Nephron progenitor cell (in vitro differentiated cells): ENCODE measurements at places on chromosomes 5 and 9.

- peak; percentile 66 for DNase-seq
Observed at GRCh38 chr5:9361835-9362234, 184.0 kb downstream of the SEMA5A start.

DNA sequence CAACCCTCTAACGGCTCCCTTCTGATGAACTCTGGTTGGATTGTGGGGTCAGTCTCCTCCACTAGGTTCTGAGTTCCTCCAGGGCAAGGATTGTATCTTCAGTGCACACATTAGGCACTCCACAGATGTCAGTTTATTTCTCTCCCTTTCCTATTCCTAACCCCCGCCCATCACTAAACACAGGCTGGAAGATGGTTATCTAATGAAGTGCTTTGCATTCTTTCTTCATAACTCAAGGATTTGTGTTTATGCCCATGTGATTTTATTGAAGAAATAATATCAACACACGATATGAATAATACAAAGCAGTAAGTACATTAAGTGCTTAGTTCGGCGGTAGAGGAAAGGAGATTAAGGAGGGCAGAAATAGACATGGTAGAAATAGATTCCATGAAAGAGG lies 4.4 kb upstream of the CREBRF start:
- no peak for DNase-seq

GRCh38 chr9:69797675-69798074 lies 22.9 kb upstream of the CFAP95 start:
- no peak for DNase-seq

DNA sequence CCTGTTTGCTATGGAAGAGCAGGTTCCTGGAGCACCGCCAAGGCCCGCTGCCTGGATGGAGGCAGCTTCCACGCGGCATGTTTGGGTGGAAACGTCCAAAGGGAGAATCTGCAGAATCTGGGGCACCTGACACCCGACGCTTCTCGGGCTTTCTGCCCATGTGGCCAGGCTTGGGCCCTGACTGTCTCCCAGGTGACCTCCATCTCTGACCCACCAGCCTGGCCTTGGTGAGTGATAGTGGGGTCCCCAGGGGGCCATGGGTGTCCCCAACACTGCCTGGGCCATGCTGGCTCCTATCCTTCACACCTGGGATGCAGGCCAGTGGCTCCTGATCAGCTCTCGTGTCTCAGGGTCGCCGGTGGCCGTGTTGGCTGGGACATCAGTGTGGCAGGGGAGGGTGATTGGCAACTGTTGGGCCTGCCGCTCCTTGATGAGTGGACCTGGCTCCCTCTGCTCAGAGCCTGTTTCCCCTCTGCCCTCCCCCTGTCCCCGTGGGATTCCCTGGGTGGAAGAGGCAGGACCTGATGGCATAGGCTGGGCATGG lies 34.0 kb downstream of the GLT6D1 start:
- DNase-seq = no peak

DNA sequence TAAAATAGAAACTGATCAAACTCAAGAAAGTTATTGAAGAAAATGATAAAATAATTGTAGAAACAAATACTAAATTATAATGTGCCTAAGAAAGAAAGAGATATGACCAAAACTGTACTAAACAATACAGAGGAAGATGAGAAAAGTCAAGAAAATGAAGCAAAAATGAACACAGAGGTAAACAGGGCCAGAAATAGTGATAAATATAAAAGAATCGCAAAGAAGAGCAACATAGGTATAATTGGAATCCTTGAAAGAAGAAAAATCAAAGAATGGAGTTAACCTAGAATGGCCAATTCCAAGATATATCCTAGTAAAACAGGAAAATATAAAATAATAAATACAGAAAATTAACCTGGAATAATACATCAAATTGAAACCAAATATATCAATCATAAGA lies 69.6 kb downstream of the CSF2 start:
- no peak for DNase-seq

- no peak for DNase-seq
Observed at GRCh38 chr5:96733771-96734500, 71.8 kb downstream of the CAST start.

- no peak for DNase-seq
Observed at GRCh38 chr9:115681585-115681984, 472.0 kb upstream of the PAPPA start.

DNA sequence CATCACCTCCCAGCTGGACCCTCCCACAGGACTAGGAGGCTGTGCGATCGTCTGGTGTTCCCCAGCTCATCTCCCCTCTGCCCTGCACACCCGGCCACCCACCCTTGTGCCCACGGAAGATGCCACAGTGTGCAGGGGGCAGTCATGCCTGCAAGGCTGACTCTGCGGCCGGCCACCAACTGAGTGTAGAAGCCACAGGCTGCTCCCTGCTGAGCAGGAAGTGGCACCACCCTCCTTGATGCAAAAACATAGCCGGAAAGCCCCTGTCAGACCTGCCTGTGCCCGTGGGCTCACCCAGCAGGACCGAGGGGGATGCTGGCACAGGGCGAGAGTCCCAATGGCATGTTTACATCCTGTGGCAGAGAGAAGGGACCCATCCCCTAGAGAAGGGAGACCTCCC lies 40.3 kb upstream of the SLC12A7 start:
- DNase-seq = no peak

GRCh38 chr9:125241863-125242739 lies 958 bp upstream of the HSPA5 start:
- DNase-seq = no peak

- no peak for DNase-seq
Observed at GRCh38 chr9:110545705-110546104, 33.8 kb downstream of the SVEP1 start.
